ENCODE measurements at places on chromosomes 6 and 20.

- H3K27me3 ChIP-seq: no peaks in the 10 kb centered on the region
- no peaks in the 10 kb centered on the region for H3K36me3 ChIP-seq
- H3K4me1 ChIP-seq: peaks cover 59% of the 10 kb centered on the region
- H3K4me3 ChIP-seq: no peak overlapping the region
Measured at GRCh38 chr6:25004357-25004756, 68.6 kb upstream of the RIPOR2 start.

GRCh38 chr20:53425941-53426340 lies 167.7 kb downstream of the ZNF217 start:
- H3K4me3 ChIP-seq: no peak overlapping the region
- no peaks in the 10 kb centered on the region for H3K4me1 ChIP-seq
- no peaks in the 10 kb centered on the region for H3K27me3 ChIP-seq
- H3K36me3 ChIP-seq: no peaks in the 10 kb centered on the region
- DNase-seq: no peak
- no peak overlapping the region for H3K27ac ChIP-seq

DNA sequence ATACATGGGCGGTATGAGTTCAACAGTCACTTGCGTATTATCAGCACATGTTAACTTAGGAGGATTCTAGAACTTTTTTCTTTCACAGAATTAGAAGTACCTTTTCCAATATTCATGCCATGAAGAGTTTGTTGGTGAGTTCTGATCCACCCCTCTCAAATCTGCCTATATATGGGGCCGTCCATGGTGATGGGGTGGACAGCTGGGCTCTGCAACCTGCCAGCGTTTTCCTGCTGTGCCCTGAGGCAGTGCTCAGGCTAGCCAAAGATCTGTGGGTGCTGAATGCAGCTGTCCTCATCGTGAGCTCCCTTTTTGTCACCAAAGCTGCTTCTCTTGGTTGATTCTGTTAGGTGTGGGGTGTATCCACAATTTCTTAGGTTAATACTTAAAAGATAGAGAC lies 88.7 kb downstream of the THBS2 start:
- no peaks in the 10 kb centered on the region for H3K27me3 ChIP-seq
- no peak for DNase-seq
- no peak overlapping the region for H3K4me3 ChIP-seq
- no peaks in the 10 kb centered on the region for H3K36me3 ChIP-seq

GRCh38 chr20:39960522-39961428 lies 728.3 kb downstream of the MAFB start:
- peaks cover 10% of the 10 kb centered on the region for H3K4me1 ChIP-seq
- H3K36me3 ChIP-seq: no peaks in the 10 kb centered on the region

GRCh38 chr20:46127396-46128010 lies 9.4 kb downstream of the CD40 start:
- no peaks in the 10 kb centered on the region for H3K27me3 ChIP-seq
- H3K27ac ChIP-seq: no peak overlapping the region
- peaks cover 44% of the 10 kb centered on the region for H3K36me3 ChIP-seq

GRCh38 chr6:137677709-137678108 lies 183.5 kb upstream of the OLIG3 start:
- DNase-seq: no peak
- no peak overlapping the region for H3K4me3 ChIP-seq
- H3K36me3 ChIP-seq: no peaks in the 10 kb centered on the region

- H3K4me3 ChIP-seq: no peak overlapping the region
- H3K27ac ChIP-seq: no peak overlapping the region
- no peaks in the 10 kb centered on the region for H3K36me3 ChIP-seq
Measured at GRCh38 chr6:38762848-38763247, 47.7 kb downstream of the DNAH8 start.

GRCh38 chr20:57735831-57736737 lies 26.3 kb upstream of the PMEPA1 start:
- no peaks in the 10 kb centered on the region for H3K4me1 ChIP-seq
- no peak for DNase-seq
- H3K27ac ChIP-seq: no peak overlapping the region
- no peaks in the 10 kb centered on the region for H3K36me3 ChIP-seq
- H3K27me3 ChIP-seq: no peaks in the 10 kb centered on the region

DNA sequence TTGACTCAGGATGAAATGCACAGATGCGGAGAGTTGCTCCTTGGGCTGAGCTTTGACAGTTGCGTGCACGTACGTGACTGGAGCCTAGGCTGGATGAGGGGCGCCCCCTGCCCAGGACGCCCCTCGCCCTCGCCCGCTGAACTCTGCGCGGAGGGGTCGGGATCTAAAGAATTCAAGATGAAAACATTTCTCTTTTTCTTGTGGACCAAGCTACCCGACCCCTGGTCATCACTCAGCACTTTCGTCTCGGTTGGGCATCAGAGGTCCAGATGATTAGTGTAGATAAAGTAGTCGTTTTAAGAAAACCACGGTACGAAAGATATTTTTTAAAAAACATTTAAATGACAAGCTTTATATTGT lies 700 bp downstream of the DTD1 start:
- H3K27ac ChIP-seq: peak overlapping the region; percentile 64
- peak overlapping the region; percentile 100 for H3K4me3 ChIP-seq

DNA sequence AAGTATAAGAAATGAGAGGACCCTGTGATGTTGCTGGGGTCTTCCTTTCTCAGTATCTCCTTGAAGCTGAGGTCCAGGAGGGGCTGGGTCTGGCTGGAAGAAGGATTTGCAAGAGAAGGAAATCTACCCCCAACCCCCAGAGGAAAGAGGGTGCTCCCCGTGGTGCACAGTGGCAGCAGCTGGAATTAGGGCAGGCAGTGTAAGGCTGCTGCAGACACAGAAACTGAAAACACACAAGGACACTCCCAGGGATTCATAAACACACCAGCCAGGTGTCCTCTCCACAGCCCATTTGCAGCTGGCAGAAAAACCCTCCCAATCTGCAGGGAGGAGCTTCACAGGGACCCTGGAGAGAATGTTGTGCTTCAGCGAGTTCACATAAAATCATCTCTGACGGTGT lies 297.2 kb downstream of the CDH26 start:
- H3K27ac ChIP-seq: no peak overlapping the region
- H3K27me3 ChIP-seq: no peaks in the 10 kb centered on the region
- no peaks in the 10 kb centered on the region for H3K36me3 ChIP-seq
- no peak for DNase-seq
- H3K4me1 ChIP-seq: no peaks in the 10 kb centered on the region

DNA sequence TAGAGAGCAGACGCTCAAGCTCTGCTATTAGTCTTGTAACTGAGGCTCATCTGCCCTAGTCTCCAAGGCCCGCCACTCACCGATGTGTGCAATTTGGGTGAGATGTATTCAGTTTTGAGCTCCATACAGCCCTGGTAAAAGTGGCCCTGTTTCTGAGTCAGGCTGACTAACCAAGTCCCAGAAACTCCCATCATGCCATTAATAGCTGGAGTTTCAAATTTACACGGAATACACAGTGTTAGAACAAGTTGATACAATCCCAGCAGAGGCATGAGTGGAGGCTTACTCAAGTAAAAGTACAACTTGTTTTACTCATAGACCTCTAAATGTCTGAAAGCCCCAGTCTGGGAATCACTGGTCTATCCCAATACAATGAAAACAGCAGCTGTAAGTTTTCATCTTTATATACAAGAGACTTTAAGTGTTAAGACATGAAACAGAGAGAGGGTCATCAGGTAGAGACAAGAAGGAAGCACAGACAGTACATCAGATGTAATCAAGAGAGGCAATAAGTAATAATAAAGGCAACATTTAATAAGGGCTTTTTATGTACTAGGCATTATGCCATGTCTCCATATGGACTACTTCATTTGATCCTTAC lies 42.4 kb downstream of the RTN4IP1 start:
- no peaks in the 10 kb centered on the region for H3K36me3 ChIP-seq
- DNase-seq: no peak
- no peaks in the 10 kb centered on the region for H3K27me3 ChIP-seq
- H3K27ac ChIP-seq: no peak overlapping the region

DNA sequence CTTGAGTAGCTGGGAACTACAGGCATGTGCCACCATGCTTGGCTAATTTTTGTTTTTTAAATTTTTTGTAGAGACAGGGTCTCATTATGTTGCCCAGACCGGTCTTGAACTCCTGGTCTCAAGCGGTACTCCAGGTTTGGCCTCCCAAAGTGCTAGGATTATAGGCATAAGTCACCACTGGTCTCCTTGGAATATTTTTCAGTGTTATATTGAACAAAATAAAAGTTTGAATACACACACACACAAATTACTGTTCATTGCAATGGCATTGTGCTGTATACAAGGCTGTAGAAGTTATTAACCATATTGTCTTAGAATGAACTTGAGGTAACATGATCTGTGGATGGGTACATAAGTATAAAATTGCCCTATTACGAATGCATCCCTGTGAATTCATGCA lies 166.1 kb downstream of the BCAS1 start:
- no peaks in the 10 kb centered on the region for H3K36me3 ChIP-seq
- H3K27me3 ChIP-seq: no peaks in the 10 kb centered on the region
- no peak overlapping the region for H3K4me3 ChIP-seq
- no peak overlapping the region for H3K27ac ChIP-seq
- peaks cover 36% of the 10 kb centered on the region for H3K4me1 ChIP-seq
- no peak for DNase-seq

DNA sequence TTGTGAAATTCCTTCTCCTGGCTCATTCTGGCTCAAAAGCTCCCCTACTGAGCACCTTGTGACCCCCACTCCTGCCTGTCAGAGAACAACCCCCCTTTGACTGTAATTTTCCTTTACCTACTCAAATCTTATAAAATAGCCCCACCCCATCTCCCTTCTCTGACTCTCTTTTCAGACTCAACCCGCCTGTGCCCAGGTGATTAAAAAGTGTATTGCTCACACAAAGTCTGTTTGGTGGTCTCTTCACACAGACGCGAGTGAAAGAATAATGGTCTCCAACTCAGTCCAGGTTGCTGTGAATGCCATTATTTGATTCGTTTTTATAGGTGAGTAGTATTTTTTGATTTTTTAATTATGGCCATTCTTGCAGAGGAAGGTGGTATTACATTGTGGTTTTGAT lies 414.1 kb upstream of the FKBP1C start:
- no peaks in the 10 kb centered on the region for H3K36me3 ChIP-seq
- no peak overlapping the region for H3K4me3 ChIP-seq
- no peaks in the 10 kb centered on the region for H3K27me3 ChIP-seq
- H3K27ac ChIP-seq: no peak overlapping the region
- H3K4me1 ChIP-seq: no peaks in the 10 kb centered on the region

GRCh38 chr6:134307075-134307474 lies 10.8 kb downstream of the SGK1 start:
- no peak for DNase-seq
- no peak overlapping the region for H3K27ac ChIP-seq
- no peak overlapping the region for H3K4me3 ChIP-seq
- H3K4me1 ChIP-seq: no peaks in the 10 kb centered on the region
- H3K36me3 ChIP-seq: no peaks in the 10 kb centered on the region

DNA sequence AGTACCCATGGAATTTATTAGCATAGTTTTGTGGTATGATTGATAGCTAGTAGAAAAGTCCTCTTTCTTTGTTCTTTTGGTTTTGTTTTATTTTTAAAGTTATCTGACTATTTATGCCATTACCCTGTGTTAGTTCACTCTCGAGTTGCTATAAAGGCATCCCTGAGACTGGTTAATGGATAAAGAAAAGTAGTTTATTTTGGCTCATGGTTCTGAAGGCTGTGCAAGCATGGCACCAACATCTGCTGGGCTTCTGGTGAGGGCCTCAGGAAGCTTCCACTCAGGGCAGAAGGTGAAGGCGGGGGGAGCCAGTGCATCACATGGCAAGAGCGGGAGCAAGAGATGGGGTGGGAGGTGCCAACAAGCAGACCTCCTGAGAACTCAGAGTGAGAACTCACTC lies 166.5 kb downstream of the MTHFD1L start:
- H3K36me3 ChIP-seq: no peaks in the 10 kb centered on the region
- H3K27ac ChIP-seq: no peak overlapping the region
- DNase-seq: no peak
- H3K4me3 ChIP-seq: no peak overlapping the region

DNA sequence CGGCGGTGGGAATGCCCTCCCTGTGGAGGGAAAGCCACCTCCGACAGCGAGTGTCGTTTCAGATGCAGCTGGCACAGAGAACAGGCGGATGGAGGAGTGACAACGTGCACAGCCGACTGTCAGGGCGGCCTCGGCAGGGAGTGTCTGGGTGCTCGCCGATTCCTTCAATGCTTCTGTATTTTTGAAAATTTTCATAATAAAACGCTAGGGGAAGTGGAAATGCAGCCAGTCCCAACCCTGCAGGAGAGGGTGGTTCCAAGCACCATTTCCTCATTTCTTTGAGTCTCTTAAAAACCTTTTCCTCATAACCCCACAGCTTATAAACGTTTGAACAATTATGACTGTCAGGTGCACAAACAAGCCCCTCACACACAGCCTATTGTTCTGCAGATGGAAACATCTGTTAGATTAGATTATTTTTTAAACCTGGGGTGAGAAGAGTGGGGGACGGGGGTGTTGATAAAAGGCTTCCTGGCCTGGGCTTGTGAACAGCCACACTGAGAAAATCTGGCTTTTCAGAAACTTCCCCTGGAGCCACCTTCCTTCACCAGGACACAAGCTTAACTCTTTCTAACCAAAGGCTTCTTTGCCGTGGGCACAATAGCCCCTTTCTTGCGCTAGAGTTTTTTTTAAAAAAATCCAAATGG lies 228.9 kb downstream of the ANKRD60 start:
- peaks cover 5% of the 10 kb centered on the region for H3K4me1 ChIP-seq
- H3K27ac ChIP-seq: peak overlapping the region; percentile 27
- H3K27me3 ChIP-seq: peaks cover 18% of the 10 kb centered on the region
- DNase-seq: no peak
- H3K36me3 ChIP-seq: no peaks in the 10 kb centered on the region

GRCh38 chr20:46343975-46344357 lies 35.7 kb upstream of the CDH22 start:
- H3K4me3 ChIP-seq: no peak overlapping the region
- no peak overlapping the region for H3K27ac ChIP-seq
- H3K36me3 ChIP-seq: no peaks in the 10 kb centered on the region
- peaks cover 25% of the 10 kb centered on the region for H3K4me1 ChIP-seq
- DNase-seq: no peak

GRCh38 chr6:1422290-1422689 lies 32.9 kb downstream of the FOXF2 start:
- H3K27me3 ChIP-seq: peaks cover 16% of the 10 kb centered on the region
- H3K27ac ChIP-seq: no peak overlapping the region
- H3K36me3 ChIP-seq: no peaks in the 10 kb centered on the region
- no peak overlapping the region for H3K4me3 ChIP-seq
- no peaks in the 10 kb centered on the region for H3K4me1 ChIP-seq

- H3K27ac ChIP-seq: peak overlapping the region; percentile 57
- peaks cover 13% of the 10 kb centered on the region for H3K36me3 ChIP-seq
- no peaks in the 10 kb centered on the region for H3K27me3 ChIP-seq
- peak overlapping the region; percentile 26 for H3K4me3 ChIP-seq
Measured at GRCh38 chr6:137870308-137870644, 3.2 kb downstream of the TNFAIP3 start.

- H3K4me3 ChIP-seq: no peak overlapping the region
- no peaks in the 10 kb centered on the region for H3K27me3 ChIP-seq
- no peaks in the 10 kb centered on the region for H3K36me3 ChIP-seq
- no peak overlapping the region for H3K27ac ChIP-seq
Measured at GRCh38 chr6:12528581-12529363, 187.8 kb upstream of the PHACTR1 start.

DNA sequence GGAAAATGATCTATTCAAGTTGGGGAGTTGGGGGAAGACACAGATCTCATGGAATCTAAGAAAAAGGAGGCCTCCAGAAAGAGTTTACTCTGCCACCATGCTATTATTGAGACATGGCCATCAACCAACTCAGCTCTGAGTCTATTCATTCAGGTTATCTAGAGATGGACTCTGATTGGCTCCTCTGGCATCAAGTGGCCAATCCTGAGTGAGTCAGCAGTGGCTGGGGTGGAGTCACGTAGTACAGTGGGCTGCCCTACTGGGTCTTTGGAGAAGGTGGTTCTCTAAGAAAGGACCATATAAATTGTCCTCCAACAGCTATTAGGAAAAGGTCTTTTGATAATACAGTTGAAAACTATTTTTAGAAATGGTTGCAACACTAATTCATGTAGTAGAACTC lies 42.1 kb downstream of the LYRM2 start:
- H3K4me3 ChIP-seq: no peak overlapping the region
- H3K27me3 ChIP-seq: no peaks in the 10 kb centered on the region
- DNase-seq: no peak
- no peak overlapping the region for H3K27ac ChIP-seq

Measured in esophagus squamous epithelium (tissue), 5 donors.